ENCODE measurements at places on chromosomes 7 and 10. TPM values are rescaled to one million over a fixed set of nuclear protein-coding genes. Genes with fewer than 3 reads are reported as not detected.

DNA sequence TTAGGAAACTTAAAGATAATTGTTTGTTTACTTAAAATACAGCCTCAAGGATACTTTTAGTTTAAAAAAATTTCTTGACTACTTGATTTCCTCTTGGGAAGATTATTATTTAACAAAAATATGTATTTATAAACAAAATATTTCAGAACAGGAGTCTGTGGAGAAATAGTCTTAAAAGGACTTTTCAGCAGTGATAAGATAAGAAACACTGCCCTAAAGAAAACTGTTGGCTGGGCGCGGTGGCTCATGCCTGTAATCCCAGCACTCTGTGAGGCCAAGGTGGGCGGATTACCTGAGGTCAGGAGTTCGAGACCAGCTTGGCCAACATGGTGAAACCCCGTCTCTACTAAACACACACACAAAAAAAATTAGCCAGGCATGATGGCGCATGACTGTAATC lies 22.6 kb upstream of the HERPUD2 start:
- H3K4me1 ChIP-seq: peaks cover 2% of the 10 kb centered on the region
- no peaks in the 10 kb centered on the region for H3K36me3 ChIP-seq
- no peaks in the 10 kb centered on the region for H3K27me3 ChIP-seq
- H3K27ac ChIP-seq: no peak overlapping the region

DNA sequence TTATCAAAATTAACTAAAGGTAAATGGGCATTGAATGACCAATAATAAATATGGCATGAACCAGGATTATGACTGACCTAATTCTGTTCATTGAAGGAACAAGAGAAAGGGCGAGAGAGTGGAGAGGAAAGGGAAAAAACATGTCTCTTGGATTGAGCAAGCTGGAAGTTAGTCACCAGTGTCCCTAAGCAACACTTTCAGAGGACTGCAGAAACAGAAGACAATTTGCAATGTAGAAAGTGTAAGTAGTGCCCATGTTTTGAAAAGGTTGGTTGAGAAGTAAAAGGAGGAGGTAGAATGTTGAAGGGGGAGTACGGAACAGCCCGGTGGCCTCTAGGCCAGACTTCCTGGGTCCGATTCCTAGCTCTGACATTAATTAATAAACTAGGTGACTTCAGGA lies 94.6 kb downstream of the FAS start:
- H3K36me3 ChIP-seq: no peaks in the 10 kb centered on the region
- H3K27me3 ChIP-seq: no peaks in the 10 kb centered on the region
- no peak overlapping the region for H3K27ac ChIP-seq
- no peak for DNase-seq

TCERG1L gene
- 0.93 TPM for total RNA-seq

DNA sequence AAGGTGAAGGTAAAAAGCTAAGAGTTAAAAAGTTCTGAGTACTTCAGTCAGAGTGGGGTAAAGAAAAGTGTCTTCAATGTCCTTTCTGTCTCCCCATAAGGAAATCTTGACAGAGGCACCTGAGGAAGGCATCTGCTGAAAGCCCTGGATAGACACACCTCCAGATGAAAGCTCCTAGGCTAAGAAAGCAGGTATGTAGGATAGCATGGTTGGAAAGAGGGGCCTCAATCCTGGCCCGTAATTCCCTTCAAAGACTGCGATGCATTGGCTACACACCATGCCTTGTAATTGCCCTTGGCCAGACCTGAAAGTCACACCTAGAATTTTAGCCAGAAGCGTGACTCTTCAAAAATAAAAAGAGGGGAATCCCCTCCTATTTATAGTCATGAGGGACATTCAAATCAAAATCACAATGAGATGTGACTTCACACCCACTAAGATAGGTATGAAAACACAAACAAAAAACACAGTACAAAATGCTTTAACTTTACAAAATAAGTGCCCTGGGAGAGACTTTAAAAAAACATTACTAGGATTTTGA lies 809.7 kb downstream of the IPMK start:
- no peaks in the 10 kb centered on the region for H3K36me3 ChIP-seq
- H3K27me3 ChIP-seq: no peaks in the 10 kb centered on the region
- DNase-seq: no peak
- H3K4me1 ChIP-seq: no peaks in the 10 kb centered on the region
- H3K4me3 ChIP-seq: no peak overlapping the region

- DNase-seq: no peak
- peak overlapping the region; percentile 47 for H3K4me3 ChIP-seq
- no peaks in the 10 kb centered on the region for H3K36me3 ChIP-seq
- no peaks in the 10 kb centered on the region for H3K27me3 ChIP-seq
- no peak overlapping the region for H3K27ac ChIP-seq
- peaks cover 22% of the 10 kb centered on the region for H3K4me1 ChIP-seq
Observed at GRCh38 chr7:50068026-50068425, 25.0 kb downstream of the ZPBP start.

DNA sequence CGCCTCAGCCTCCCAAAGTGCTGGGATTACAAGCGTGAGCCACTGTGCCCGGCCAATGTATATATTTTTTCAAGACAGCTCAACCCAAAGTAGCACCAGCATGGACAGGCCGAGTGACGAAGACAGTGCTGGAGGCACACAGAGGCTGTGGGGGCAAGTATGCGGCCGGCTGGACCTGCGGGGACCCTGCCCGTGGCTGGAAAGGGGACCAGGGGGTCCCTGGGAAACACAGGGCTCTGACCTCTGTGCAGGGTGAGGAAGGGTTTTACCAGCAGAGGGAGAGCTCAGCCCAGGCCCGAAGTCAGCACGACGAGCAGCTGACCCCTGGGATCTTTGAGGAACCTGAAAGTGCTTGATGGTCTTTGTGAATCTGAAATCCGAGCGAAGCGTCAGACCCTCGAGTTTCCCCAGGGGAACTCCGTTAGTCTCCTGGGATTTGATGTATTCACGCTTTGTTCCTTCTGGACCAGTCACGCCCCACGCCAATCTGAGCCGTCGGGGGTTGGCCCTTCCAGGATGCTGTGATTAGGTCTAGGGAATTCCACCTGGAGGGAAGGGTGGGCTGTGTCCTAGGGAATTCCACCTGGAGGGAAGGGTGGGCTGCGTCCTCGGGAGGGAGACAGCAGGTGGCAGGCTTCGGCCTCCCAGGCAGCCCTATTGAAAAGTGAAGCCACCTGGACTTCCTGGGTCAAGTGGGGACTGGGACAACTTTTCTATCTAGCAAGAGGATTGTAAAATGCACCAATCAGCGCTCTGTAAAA lies 10.9 kb upstream of the ZFAND2A start:
- peaks cover 7% of the 10 kb centered on the region for H3K4me1 ChIP-seq
- H3K27me3 ChIP-seq: no peaks in the 10 kb centered on the region
- H3K27ac ChIP-seq: no peak overlapping the region
- DNase-seq: no peak

IGFBP1 gene
- total RNA-seq: not detected

GRCh38 chr7:38520741-38521140 lies 110.4 kb downstream of the AMPH start:
- H3K27ac ChIP-seq: no peak overlapping the region
- H3K36me3 ChIP-seq: no peaks in the 10 kb centered on the region
- H3K27me3 ChIP-seq: no peaks in the 10 kb centered on the region

DNA sequence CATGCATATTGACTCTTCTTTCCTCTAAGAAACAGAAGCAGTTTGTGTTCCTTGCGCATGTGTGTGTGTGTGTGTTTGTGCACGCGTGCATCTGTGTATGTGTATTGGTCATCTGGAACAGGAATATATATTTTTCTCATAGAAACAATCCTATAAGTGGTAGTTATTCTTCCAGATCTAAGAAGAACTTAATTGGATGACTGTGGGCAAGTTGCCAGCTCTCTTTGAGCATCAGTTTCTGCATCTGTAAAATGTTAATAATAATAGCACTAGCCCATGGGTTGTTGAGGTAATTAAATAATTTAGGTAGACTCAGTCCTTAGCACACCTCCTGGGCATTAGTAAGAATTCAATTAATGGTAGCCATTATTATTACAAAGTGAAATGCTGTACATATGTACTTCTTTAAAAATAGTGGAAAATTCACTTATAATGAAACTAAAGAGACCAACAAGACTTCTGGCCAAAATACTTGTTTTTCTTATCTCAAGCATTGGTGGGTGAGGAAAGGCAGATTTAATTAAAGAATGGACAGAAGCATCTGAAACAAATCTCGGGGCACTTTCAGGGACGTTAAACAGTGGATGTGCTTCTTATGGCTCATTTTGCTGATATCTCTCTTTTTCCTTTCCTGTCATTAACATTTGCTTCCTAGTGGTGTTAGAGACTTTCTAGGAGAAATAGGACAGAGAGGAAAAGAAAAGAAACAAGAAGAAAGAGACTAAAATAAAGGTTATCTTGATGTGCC lies 124.9 kb upstream of the HABP2 start:
- no peak overlapping the region for H3K27ac ChIP-seq
- no peaks in the 10 kb centered on the region for H3K27me3 ChIP-seq
- H3K36me3 ChIP-seq: no peaks in the 10 kb centered on the region
- no peak overlapping the region for H3K4me3 ChIP-seq
- H3K4me1 ChIP-seq: no peaks in the 10 kb centered on the region

C10orf62 gene
- total RNA-seq: not detected
